ENCODE measurements at places on chromosomes 2 and 18. TPM values are rescaled to one million over a fixed set of nuclear protein-coding genes. Genes with fewer than 3 reads are reported as not detected.

The RNF144A gene
- 65.3 TPM for total RNA-seq

The EFHD1 gene
- total RNA-seq, result 1.9 TPM

The MZT2A gene
- total RNA-seq, result 300 TPM

The RAB6C gene
- total RNA-seq, result not detected

The ABHD1 gene
- not detected for total RNA-seq

The DPP4 gene
- 3.8 TPM for total RNA-seq
